ENCODE measurements at places on chromosomes 3 and 15. TPM values are rescaled to one million over a fixed set of nuclear protein-coding genes. Genes with fewer than 3 reads are reported as not detected.

The MYL3 gene
- total RNA-seq, result not detected

The CCPG1 gene
- 249 TPM for total RNA-seq

The TRANK1 gene
- total RNA-seq, result 123 TPM

The GOLGA6L9 gene
- 1.2 TPM for total RNA-seq

The HACD2 gene
- total RNA-seq, result 14.9 TPM

The LRRC2 gene
- total RNA-seq, result 10.1 TPM

The RYR3 gene
- under 0.01 TPM for total RNA-seq

The SOX14 gene
- not detected for total RNA-seq

The HRH1 gene
- total RNA-seq, result 20.6 TPM

The DAZL gene
- not detected for total RNA-seq

Measured in fibroblast of the aortic adventitia (primary cell).